Epithelial cell of umbilical artery (primary cell): ENCODE measurements at places on chromosomes 11 and 22. TPM values are rescaled to one million over a fixed set of nuclear protein-coding genes. Genes with fewer than 3 reads are reported as not detected.

The TRIM49 gene
- not detected in 2 replicates for total RNA-seq

The GNB1L gene
- 7.8 and 10.6 TPM in 2 replicates for total RNA-seq

The C1QTNF5 gene
- 82.5 and 90.6 TPM in 2 replicates for total RNA-seq

The ART5 gene
- total RNA-seq: not detected in 2 replicates

The P2RY2 gene
- total RNA-seq: 6.5 and 6.8 TPM in 2 replicates

The FUT4 gene
- 3.9 and 4.1 TPM in 2 replicates for total RNA-seq

The CRYBB1 gene
- not detected in 2 replicates for total RNA-seq

The SLC17A6 gene
- total RNA-seq: not detected in 2 replicates

The ROBO4 gene
- total RNA-seq: 132 and 166 TPM in 2 replicates

The KRTAP5-8 gene
- not detected in 2 replicates for total RNA-seq

The TRPM5 gene
- total RNA-seq: not detected in 2 replicates

The PLAAT5 gene
- total RNA-seq: not detected in 2 replicates

The NCR3LG1 gene
- 5.2 and 8.1 TPM in 2 replicates for total RNA-seq

The WNT11 gene
- total RNA-seq: 0.65 TPM in 1 of 2 replicates, not detected in the other

The HTR3A gene
- not detected in 2 replicates for total RNA-seq

The ALDH3B2 gene
- total RNA-seq: not detected in 2 replicates

The PGA5 gene
- total RNA-seq: not detected in 2 replicates

The YPEL4 gene
- total RNA-seq: under 0.01 TPM in 1 of 2 replicates, not detected in the other

The NPTXR gene
- 0.32 and 0.46 TPM in 2 replicates for total RNA-seq

The PPM1F gene
- 74.4 and 112 TPM in 2 replicates for total RNA-seq

The MS4A6A gene
- total RNA-seq: 5.8 and 21.8 TPM in 2 replicates

The MAML2 gene
- total RNA-seq: 2.1 and 2.6 TPM in 2 replicates

The KRTAP5-10 gene
- total RNA-seq: not detected in 2 replicates

The BIK gene
- 1.1 and 1.3 TPM in 2 replicates for total RNA-seq

The PHETA2 gene
- total RNA-seq: 16.9 and 26.6 TPM in 2 replicates

The HEPN1 gene
- total RNA-seq: 0.46 TPM in 1 of 2 replicates, not detected in the other

The RFPL3 gene
- not detected in 2 replicates for total RNA-seq

The PARVA gene
- 17.6 and 19.2 TPM in 2 replicates for total RNA-seq

The PAMR1 gene
- total RNA-seq: 0.32 and 1.7 TPM in 2 replicates

The NARS2 gene
- total RNA-seq: 21.4 and 23.3 TPM in 2 replicates

The IGSF9B gene
- total RNA-seq: under 0.01 and 0.91 TPM in 2 replicates

The MOGAT2 gene
- not detected in 2 replicates for total RNA-seq

The HMBS gene
- 6.5 and 13.2 TPM in 2 replicates for total RNA-seq

The IGLL1 gene
- total RNA-seq: not detected in 2 replicates

The NFRKB gene
- total RNA-seq: 19.1 and 20.1 TPM in 2 replicates

The TUG1 gene
- 29.2 and 36.8 TPM in 2 replicates for total RNA-seq

The CYP2D6 gene
- not detected in 2 replicates for total RNA-seq
